ENCODE measurements at places on chromosomes 3 and 15.
A peak's percentile ranks its signal among the peaks of the same experiment; 100 is the strongest.

GRCh38 chr3:194194757-194195085 is 58.8 kb downstream of the HES1 start:
- no peak for DNase-seq

GRCh38 chr3:27914199-27914598 is 192.1 kb upstream of the EOMES start:
- no peak for DNase-seq

- DNase-seq = no peak
These were observed 508.3 kb downstream of the LPP start for GRCh38 chr3:188662214-188662613.

GRCh38 chr15:88608607-88609181 is 12.4 kb upstream of the AEN start:
- DNase-seq = no peak

DNA sequence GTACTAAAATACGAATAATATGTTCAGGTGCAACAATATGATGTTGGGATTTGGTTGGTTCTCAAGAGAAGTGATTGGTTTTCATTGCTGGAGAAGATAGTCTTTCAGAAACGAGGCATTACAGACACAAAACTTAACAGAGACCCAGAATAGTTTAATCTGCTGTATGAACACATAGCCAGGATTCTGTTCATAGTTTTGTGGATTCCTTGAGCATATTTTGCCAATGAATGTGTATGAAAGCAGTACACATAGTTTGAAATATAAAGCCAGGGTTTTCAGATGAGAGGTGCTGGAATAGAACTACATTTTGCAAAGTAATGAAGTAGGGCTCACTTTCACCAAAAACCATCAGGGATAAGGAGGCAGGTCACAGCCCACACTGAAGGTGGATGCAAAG is 5.7 kb upstream of the MCTP2 start:
- no peak for DNase-seq

DNA sequence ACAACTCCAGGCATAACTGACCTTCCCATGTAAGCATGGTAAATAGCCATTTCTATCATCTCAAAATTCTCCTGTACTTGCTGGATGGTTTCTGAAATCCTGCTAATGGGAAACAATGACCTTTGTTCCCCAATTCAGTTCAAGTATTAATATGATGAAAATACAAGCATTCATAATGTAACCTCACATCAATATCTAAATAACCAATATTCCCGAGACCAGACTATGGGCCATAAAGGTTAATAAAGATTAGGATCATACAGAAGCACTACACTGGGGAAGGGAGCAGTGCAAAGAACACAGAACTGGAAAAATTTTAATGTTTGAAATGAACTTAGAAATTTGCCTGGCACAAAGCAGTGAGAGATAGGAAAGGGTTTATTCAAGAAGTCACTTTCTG is 151.3 kb upstream of the SETMAR start:
- no peak for DNase-seq

DNA sequence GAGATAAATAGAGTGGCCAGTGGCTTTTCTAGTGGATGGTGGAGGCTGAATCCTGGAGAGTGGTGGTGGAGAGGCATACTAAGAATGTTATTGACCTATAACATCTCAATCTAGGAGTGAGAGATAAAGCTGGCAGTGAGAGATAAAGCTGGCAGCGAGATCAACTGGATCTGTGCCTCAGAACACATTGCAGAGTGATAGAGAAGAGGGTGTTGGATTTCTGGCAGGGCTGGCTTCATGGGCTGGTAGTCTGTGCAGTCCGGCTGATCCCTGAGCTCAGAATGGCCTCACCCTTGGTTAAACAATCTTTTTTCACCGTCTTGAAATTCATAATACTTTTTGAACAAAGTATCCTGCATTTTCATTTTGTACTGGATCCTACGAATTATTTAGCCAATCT is 221.2 kb downstream of the NLGN1 start:
- DNase-seq = no peak

DNA sequence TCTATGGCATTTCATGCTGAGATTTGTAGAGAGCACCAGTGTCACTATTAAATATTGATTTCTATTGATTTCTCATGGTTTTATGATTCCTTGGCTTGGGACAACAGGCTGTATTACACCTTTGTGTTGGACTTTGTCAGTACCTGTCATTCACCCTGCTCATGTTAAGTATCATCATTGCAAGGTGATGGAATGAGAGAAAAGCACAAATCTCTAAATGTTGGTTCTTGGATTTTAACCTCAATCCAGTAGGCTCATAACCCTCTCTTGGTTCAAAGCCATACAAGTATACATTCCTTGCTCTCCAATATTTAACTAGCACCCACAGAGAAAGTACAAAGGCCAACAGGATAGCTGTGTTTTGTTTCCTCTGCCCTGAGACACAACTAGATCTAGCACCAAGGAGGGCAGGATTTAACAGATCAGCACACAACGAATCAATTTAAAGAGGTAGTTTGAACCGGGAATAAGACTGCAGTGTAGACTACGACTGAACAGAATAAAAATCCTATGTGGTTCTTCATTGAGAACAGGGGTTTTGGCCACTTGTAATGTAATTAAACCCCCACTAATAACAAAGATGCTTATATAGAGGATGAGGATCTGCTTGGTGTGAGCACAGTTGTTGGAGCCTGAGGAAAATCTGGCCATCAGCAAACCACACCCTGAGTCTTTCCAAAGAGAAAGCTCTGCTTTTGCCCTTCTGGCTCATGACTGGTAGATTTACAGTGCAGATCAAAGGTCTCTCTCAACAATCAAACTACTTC is 78.0 kb upstream of the TNFSF10 start:
- no peak for DNase-seq

- DNase-seq = no peak
These were observed 24.5 kb upstream of the GMNC start for GRCh38 chr3:190886945-190887344.

DNA sequence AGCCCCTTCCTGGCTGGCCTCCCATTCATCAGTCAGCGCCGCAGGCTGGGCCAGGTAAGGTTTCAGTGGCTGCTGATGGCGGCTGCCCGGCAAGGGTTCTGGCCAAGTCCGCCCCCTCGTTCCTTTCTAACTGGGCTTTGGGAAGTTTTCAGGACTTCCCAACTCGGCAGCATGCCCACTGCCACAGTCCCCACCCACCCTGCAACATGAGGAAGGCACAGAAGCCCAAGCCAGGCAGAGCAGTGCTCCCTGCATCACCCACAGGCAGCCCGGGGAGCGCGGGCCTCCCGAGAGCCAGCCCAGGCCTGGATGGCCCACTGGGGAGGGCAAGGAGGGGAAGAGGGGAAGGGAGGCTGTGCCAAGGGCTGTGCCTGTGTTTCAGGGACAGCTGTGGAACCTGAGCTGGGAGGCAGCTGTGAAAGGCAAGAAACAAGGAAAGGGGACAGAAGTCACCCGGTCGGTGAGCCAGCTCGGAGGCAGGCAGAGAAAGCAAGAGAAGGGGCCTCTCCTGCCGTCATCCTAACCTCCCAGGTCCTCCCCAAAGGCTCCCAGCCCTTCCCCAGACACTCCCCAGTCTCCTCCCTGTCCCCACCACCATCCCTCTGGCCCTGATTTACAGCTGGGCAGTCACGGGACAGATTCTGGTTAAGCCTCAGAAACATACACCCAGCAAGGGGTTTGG is 73.9 kb downstream of the CPN2 start:
- no peak for DNase-seq

GRCh38 chr3:181735911-181736310 is 24.2 kb downstream of the SOX2 start:
- DNase-seq = no peak

DNA sequence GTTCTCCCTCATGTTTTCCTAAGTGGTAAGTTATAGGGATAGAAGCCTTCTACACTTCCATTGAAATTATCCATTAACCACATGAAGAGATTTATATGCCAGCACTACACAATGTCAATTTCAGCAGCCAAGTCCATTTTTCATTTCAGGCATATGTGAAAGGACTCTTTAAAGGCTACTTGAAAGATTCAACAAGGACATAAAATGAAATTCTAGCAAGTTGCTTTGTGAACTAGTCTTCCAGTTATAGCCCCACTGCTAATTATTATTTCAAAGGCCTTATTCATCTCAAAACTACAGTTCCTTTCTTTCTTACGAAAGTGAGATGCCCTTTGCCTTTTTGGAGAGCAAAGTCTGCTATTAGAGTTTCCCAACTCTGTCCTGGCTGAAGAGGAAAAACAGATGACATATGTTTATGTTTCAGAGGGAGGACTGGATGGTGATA is 66.0 kb upstream of the SLC2A2 start:
- DNase-seq = no peak

DNA sequence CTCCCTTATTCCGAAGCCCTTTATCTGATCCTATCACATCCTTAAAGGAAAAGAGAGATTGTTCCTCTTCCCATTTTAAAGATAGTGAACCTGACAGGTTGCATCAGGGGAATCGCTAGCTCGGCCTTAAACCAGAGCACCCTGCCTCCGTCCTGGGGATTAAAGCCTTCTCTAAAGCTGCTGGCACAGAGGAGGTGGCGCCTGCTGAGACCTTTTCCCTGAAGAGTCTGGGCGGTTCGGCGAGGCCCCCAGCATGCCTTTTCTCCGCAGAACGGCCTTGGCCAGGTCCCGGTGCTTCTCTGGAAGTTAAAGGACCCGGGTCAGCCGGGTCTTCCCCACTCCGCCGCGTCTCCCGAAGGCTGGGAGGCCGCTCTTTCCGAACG is 593 bp downstream of the FAM219B start:
- peak; percentile 4 for DNase-seq

DNA sequence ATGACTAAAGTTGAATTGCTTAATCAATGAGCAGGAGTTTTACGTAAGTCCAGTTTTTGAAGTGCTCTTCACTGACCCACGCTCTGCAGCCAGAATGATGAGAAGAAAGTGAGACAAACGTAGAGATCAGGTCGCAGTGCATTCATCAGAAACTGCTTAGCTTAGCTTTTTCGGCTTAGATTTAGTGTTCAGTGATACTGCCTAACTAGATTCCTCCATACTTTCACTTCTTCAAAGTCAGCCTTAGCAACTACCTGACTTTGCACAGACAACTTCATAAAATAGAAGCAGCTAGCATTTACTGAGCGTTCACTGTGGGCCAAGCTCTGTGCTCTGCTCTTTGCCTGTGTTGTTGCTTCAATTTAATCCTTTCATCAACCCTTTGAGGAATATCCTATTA is 116.1 kb downstream of the KCNH8 start:
- no peak for DNase-seq

- DNase-seq = no peak
These were observed 91.2 kb downstream of the SEMA5B start for GRCh38 chr3:122936335-122936734.

- peak; percentile 24 for DNase-seq
These were observed 150.2 kb downstream of the DNAJB8 start for GRCh38 chr3:128316481-128316891.

GRCh38 chr15:90970274-90970673 is 15.6 kb downstream of the RCCD1 start:
- DNase-seq = no peak

GRCh38 chr3:25153136-25153535 is 274.9 kb upstream of the RARB start:
- DNase-seq = no peak
